Activated naive CD8-positive, alpha-beta T cell treated with anti-CD3 and anti-CD28 coated beads for 36 hours (primary cell): ENCODE measurements at places on chromosomes 4 and X. TPM values are rescaled to one million over a fixed set of nuclear protein-coding genes. Genes with fewer than 3 reads are reported as not detected.
A peak's percentile ranks its signal among the peaks of the same experiment; 100 is the strongest.

- no peak for DNase-seq
Measured at GRCh38 chr4:183142571-183143550, 43.8 kb downstream of the WWC2 start.

- DNase-seq, result no peak
Measured at GRCh38 chr4:157221895-157222770, 1.6 kb downstream of the GRIA2 start.

The SAT1 gene
- 70.5 TPM for total RNA-seq

DNA sequence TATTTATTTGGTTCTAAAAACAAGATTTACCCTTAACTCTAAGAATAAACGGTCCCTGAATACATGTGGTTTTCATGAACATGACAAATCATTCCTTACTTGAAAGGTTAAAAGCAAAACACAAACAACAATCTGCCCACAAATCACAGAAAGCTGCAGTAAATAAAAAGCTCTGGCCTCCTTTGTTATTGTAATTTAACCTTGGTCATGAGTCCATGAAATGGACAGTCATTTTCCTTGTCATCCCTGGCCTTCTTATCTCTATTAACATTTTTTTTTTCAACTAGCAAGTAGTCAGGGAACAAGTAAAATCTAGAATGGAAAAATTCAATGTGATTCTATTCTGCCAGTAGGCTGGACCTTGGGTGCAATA, 92.7 kb downstream of the SCD5 start:
- no peak for DNase-seq

DNA sequence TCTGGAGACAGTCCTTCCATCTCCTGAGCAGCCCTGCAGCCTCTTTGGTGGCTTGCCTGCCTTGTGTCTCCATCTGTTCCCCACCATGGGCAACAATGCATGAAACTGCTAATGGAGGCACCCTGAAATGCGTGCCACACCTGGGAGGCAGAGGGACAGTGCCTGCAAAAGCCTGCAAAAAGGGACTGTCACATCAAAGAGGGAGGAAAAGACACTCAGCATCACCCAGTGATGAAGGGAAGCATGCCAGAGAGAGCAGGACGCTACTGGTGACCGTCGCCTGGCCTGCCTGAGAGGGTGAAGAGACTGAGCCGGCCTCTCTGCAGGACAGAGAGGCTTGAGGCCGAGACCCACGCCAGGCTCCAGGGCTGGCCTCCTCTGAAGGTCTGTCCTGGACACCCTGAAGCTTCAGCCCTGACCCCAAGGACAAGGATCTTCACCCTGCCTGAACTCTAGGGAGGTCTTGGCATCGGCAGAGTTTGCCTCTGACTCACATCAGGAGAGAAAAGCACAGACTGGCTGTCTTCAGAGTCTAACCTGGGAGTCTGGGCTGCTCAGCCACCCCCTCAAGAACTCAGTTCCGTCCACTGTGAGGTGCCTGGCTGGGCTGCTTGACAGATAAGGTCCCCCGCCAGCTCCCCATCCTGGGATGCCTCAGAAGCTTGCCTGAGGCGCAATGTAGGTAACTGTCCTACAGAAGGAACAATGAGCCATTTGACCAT, 8.1 kb downstream of the ACSL1 start:
- DNase-seq, result no peak

- DNase-seq, result no peak
Measured at GRCh38 chrX:144901521-144901920, 345.8 kb upstream of the SPANXN1 start.

DNA sequence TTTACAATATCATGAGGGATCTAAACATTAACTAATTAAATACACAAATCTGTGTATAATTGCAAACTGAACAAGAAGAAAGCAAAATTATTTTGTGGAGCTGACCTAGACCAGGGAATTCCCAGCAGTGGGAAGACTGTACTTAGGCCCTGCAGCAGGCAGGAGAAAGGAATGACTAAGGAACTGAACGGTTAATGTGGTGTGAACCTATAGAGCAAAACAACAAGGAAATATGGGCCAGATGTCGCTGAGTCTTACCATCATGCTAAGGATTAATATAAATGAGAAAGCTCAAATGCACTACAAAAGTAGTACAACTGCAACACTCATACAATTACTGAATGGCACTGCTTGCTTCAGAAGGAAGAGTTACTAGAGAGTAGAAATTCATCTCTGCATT, 120.3 kb upstream of the ATXN3L start:
- DNase-seq, result no peak

The KDR gene
- total RNA-seq, result 0.08 TPM

DNA sequence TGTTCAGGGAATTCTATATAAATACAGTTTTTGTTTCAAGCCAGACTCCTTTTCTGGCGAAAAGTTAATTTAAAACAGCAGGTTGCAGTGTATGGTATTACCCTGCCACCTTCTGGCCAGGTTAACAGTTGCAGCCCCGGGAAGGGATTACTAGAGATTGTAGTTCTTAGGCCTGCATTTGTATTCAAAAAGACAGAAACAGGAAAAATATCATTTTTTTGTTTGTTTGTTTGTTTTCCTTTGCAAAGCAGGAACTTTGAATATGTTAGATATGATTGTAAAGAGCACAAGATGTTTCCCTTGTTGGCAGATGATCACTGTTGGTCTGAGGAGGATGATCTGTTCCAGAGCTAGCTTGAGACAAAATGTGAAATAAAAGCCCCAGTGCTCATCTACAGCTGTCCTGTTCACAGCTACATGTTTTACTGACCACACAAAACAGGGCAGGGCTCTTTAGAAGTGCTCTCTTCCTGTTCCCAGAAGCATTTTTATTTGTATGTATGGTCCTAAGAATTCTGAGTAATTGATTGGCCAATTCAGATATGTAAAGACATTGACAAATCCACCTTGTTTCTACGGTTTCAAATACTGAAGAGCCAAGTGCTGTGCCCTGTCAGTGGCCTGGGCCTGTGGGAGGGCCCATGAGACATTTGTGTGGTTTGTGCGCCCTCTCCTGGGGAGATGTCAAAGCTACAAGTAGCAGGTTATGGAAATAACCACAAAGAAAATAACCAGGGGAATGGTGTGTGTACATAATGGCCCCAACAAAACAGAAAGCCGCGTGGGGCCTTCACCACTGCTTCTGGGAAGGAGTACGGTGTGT, 57.9 kb downstream of the CLDN22 start:
- peak; percentile 70 for DNase-seq

DNA sequence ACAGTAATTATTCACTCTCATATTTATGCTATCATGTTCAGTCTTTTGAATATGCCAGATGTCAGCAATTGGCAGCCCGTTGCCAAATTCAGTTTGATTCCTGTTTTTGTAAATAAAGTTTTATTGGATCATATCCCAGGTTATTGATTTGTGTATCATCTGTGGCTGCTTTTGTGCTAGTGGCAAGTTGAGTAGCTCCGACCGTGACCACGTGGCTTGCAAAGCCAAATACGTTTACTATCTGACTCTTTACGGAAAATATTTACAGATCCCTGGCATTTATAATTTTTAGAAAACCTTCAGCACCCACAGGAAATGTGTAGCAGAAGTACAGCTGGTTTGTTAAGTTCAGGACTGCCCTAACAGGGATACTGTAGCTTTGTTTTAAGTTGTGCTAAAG, 67.4 kb downstream of the VCX2 start:
- DNase-seq, result no peak

- DNase-seq, result peak; percentile 25
Measured at GRCh38 chrX:13000301-13000811, 25.4 kb downstream of the TMSB4X start.

The GAGE12J gene
- total RNA-seq, result not detected

DNA sequence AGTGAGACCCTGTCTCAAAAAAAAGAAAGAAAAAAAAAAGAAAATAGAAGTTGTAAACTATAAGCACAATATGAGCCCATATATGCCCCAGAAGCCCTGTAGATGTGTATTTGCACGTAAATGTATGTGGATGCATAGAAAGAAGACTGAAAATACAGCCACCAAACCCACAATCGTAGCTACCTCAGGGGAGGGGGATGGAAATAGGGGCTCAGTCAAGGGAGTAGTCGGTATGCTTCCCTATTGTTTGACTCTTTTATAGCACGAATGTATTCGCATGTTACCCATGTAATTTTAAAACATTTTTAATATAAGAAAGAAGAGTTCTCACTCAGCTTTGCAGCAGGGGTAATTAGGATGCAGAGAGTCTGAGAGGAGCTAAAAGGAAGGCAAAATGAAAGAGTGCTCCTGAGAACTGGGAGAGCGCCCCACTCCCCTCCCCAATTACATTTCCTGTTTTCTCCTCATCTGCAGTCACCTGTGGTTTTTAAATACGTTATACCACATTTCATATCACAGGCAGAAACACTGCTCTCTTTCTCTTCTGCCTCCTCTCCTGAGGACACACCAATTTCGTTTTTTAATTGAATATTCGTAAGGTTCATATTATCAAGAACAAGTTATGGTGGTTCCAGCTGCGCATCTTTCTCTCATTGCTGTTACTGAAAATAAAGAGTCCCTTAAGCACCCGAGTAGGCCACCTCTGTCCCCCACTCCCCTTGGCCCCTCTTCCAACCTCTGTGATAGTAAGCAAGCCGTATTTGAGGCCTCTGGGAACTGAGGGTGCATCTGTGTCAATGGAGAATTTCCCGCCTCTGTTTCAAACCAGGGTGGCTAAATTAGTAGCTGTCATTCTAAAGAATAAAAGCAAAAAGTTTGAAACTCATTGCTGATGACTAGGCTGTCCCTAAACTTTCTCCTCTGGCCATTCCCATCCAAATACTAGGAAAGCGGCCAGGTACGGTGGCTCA, 10.7 kb downstream of the SEPTIN6 start:
- no peak for DNase-seq

DNA sequence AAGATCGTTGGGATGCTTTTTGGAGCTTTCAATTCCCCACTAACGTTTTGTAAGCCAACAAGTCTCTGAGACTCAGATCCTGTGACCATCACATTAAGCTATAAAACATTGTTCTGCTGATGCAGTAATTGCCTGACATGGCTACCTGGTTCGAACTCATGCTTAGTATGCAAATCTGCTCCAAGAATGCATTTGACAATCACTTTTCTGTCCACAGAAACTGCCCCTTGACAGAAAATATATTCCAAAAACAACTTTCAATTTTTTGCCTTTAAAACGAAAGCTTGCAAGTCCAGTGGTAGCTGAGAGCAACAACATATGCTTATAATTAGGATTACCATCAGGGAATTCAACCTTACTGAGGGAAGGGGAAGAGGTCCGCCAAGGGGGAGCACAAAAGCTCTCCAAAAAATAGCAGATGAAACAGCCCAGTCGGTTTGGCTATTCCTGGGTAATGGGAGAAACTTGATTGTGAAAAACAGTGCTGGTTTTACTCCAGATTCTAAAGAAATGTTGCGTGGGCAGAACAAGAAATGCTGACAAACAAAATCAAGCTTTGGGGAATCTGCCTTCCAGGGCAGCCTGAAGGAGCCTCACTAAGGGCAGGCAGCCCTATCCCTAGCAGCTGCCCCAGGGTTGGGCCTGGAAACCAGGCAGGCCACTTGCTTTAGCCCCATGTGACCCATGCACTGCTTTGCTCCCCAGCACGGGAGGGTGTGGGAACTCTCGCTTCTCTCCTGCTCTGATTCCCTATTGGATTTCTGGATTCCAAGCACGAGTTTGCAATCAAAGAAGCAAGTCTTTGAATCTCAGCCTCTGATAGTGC, 160.7 kb upstream of the LDB2 start:
- no peak for DNase-seq

- DNase-seq, result no peak
Measured at GRCh38 chr4:38669208-38669607, 5.2 kb downstream of the KLF3 start.

GRCh38 chrX:53481816-53482465, 47.8 kb upstream of the HSD17B10 start:
- DNase-seq, result peak; percentile 15

The SMIM43 gene
- total RNA-seq, result not detected

The GPC4 gene
- total RNA-seq, result not detected

DNA sequence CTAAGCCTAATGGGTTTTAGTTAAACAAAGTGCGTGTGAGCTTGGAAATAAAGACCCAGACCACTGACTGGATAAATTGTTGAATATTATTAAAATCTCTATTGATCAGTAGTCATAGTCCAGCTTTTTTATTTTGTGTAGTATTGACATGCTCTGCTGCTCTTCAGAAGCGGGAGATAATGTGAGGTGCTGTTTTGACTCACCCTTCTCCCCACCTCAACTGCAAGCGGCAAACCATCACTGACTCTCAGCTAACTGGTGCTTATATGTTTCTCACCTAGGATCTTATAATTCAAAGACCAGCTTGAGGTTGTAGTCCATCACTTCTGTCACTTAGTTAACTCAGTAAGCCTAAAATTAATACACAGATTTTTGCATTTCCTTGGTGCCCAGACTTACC, 72.2 kb downstream of the COMMD8 start:
- DNase-seq, result no peak

The PCSK1N gene
- total RNA-seq, result 1.8 TPM

- peak; percentile 31 for DNase-seq
Measured at GRCh38 chrX:104098151-104098808, 14.0 kb upstream of the ZCCHC18 start.

The HPSE gene
- total RNA-seq, result 7.8 TPM

The ALPK1 gene
- 14.7 TPM for total RNA-seq

DNA sequence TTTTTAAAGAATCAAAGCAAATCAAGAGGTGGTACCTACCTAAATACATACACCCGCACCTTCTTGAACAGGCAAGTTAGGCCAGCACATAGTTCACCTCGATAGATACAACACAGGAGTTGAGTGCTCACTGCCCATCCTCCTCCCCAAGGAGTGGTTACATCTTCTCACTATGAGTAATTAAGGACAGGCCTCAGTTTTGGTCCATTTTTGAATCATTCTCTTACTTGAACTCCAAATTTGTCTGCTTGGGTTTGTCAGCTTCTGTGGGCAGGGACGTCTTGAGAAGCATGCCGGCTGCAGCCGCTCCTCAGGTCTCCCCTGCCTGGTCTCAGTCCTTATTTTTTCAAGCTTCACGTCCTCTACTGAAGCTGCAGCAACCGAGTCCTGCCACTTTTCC, 190.6 kb upstream of the RBPJ start:
- DNase-seq, result no peak

DNA sequence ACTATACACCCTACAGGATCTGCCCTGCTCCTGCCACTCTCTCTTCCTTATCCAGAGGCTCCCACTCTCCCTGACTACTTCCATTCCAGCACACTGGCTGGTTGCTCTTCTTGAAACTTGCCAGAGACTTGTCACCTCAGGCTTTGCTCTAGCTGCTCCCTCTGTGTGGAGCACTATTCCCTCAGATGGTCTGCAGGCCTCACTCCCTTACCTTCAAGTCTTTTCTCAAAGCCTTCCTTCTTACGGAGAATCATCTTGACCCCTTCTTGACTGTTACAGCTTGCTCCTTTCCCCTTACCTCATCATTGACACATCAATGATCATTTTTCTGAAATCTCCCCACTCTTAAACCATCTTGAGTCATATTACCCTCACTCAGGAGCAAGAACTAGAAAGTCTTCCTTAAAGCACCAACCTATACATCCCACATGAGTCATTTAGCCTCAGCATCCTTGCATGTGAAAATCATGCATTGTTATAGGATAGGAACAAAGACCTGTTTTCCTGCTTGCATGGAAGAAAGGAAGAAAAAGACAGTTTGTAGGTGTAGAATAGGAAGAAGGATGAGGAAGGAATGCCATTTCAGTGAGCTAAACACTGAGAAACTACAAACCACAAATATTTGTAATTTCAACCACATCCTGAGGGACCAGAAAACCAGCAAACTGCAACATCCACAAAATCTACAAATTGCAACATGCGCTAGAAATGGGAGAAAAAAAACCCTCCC, 55.7 kb downstream of the ANTXR2 start:
- no peak for DNase-seq

The PRR27 gene
- not detected for total RNA-seq
